ENCODE measurements at places on chromosomes 16 and 17.

DNA sequence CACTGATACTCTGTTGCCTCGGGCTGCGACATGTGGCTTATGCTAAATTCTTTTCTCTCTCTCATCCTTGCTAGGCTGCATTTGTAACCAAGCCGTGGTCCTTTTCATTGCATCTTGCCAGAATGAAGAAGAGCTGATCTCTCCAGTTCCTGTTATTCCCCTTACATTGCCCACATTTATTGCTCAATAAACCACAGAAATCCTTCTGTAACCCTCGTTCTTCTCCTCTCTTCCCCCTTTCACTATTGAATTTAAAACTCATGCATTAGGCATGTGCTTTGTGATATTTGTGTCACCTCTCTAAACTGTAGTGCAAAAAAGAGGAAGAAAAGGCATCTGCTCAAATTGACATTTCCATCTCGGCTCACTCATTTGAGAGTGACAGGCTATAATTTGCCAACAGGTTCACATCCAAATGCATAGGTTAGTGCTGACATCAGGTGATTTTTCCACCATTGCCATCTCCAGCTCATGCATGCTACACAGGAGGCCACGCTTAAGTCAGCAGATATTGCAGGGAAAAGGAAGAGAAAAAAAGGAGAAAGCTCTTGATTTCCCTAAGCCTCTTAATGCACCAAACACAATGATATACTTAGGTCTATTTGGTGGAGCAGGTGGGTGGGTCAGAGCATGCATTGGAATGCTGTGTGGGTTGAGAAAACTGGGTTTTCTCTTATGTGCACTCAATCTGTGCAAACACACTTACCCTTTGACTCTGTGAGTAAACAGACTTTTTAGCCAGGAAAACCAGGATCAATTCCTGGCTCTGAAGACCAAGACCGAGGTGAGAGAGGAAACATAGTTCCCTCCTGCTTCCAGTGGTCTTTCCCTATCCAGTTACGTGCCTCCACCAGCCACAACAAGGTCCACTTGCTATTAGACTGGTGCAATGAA lies 642.7 kb downstream of the HS3ST4 start:
- no peak for DNase-seq
- no peak overlapping the region for H3K27ac ChIP-seq
- H3K27me3 ChIP-seq = no peaks in the 10 kb centered on the region
- H3K4me1 ChIP-seq = no peaks in the 10 kb centered on the region
- H3K36me3 ChIP-seq = no peaks in the 10 kb centered on the region
- no peak overlapping the region for H3K4me3 ChIP-seq

GRCh38 chr17:7704601-7705268 lies at the start of gene EFNB3:
EFNB3 (plus strand) TSS chr17:7705202; CDS start chr17:7705599, 397 bp downstream.
- no peak for DNase-seq
- peak within 1 kb of the TSS; percentile 25 for H3K4me3 ChIP-seq
- H3K27me3 ChIP-seq = peaks cover 18% of the 10 kb centered on the region
- no peaks in the 10 kb centered on the region for H3K4me1 ChIP-seq

- H3K4me1 ChIP-seq = no peaks in the 10 kb centered on the region
- no peak overlapping the region for H3K27ac ChIP-seq
- no peaks in the 10 kb centered on the region for H3K36me3 ChIP-seq
- H3K27me3 ChIP-seq = no peaks in the 10 kb centered on the region
- no peak overlapping the region for H3K4me3 ChIP-seq
Observed at GRCh38 chr17:64729201-64729600, 67.1 kb upstream of the SMURF2 start.

DNA sequence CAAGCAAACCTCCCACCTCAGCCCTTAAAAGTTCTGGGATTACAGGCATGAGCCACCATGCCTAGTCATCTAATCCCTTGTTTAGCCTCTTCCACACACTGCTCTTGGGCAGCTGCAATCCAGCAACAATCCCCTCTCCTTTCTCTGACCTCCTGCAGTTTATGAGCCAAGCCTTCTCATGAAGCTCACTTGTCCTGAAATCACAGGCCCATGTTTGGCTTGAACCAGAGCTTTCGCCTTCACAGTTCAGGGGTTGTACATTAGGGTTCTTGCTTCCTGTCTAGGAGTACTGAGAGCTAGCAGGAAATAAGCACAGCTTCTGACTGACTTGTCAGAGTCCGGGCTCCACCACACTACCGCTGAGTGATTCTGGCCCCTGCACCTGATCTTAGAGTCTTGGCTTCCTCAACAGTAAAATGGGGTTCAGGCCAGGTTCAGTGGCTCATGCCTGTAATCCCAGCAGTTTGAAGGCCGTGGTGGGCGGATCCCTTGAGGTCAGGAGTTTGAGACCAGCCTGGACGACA lies 16.3 kb downstream of the ERAL1 start:
- H3K27ac ChIP-seq = no peak overlapping the region
- no peak overlapping the region for H3K4me3 ChIP-seq
- no peak for DNase-seq
- no peaks in the 10 kb centered on the region for H3K27me3 ChIP-seq

GRCh38 chr16:19094542-19095365 lies 19.0 kb upstream of the ITPRIPL2 start:
- H3K27me3 ChIP-seq = no peaks in the 10 kb centered on the region
- no peaks in the 10 kb centered on the region for H3K36me3 ChIP-seq
- no peak overlapping the region for H3K4me3 ChIP-seq
- no peaks in the 10 kb centered on the region for H3K4me1 ChIP-seq

DNA sequence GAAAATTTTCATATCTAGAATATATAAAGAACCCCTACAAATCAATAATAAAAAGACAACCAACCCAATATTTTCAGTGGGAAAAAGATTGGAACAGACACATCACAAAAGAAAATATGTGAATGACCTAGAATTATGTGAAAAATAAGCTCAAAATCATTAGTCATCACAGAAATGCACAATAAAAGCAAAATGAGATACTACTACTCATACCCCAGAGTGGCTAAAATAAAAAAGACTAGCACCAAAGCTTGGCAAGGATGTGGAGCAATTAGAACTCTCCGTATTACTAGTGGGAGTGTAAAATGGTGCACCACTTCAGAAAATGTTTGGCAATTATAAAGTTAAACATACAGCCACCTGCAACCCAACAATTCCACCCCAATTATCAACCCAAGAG lies 48.0 kb upstream of the CDH5 start:
- DNase-seq = no peak
- H3K27ac ChIP-seq = no peak overlapping the region
- H3K4me3 ChIP-seq = no peak overlapping the region
- no peaks in the 10 kb centered on the region for H3K27me3 ChIP-seq
- no peaks in the 10 kb centered on the region for H3K36me3 ChIP-seq

DNA sequence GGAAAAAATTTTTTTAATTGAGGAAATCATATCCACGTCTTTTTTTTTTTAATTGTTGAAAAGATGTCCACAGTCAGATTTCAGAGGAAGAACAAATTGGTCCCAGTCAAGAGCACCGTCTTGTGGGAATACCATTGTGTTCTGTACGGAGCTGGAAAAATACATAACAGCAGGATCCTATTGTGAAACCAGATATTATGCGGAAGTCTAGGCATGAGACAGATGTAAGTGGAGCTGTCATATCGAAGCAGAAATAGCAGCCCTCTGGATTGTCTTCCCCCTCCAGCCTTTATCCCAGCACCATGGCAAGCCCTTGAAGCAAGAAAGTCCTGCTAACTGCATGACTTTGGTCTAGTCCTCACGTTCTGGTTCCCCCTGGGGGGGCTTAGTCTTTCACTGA lies 391.6 kb upstream of the ASIC2 start:
- no peaks in the 10 kb centered on the region for H3K4me1 ChIP-seq
- no peak overlapping the region for H3K4me3 ChIP-seq
- H3K27me3 ChIP-seq = no peaks in the 10 kb centered on the region

GRCh38 chr16:405548-406506 lies 4.1 kb downstream of the DECR2 start:
- no peaks in the 10 kb centered on the region for H3K36me3 ChIP-seq
- no peak for DNase-seq
- no peaks in the 10 kb centered on the region for H3K27me3 ChIP-seq
- no peak overlapping the region for H3K4me3 ChIP-seq

DNA sequence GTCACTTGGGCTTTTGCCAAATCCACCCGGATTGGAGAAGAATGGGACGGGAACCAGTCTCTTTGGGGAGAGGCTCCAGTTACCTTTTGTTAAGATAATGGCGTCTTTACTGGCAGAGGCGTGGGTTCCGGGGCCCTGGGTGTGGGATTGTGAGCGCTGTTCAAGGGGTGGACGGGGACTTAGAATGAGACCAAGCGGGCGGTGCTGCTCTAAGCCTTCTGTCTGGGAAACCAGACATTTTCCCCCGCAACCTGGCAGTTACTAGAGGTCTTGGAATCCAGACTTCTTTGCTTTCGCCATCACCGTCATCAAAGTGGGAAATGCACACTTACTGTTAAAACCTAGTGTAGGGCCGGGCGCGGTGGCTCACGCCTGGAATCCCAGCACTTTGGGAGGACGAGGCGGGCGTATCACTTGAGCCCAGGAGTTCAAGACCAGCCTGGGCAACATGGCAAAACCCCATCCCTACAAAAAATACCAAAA lies 706 bp downstream of the TEN1 start:
- peak overlapping the region; percentile 94 for H3K27ac ChIP-seq
- H3K4me1 ChIP-seq = peaks cover 17% of the 10 kb centered on the region
- peak; percentile 56 for DNase-seq
- H3K36me3 ChIP-seq = no peaks in the 10 kb centered on the region
- peak overlapping the region; percentile 84 for H3K4me3 ChIP-seq

GRCh38 chr17:29255926-29256522 lies 9.4 kb downstream of the CRYBA1 start:
- no peak overlapping the region for H3K27ac ChIP-seq
- H3K27me3 ChIP-seq = no peaks in the 10 kb centered on the region
- H3K36me3 ChIP-seq = no peaks in the 10 kb centered on the region
- no peak overlapping the region for H3K4me3 ChIP-seq
- no peak for DNase-seq

GRCh38 chr17:28446716-28447395 lies 26.6 kb upstream of the SLC13A2 start:
- no peak overlapping the region for H3K4me3 ChIP-seq
- DNase-seq = no peak
- H3K27ac ChIP-seq = no peak overlapping the region
- H3K27me3 ChIP-seq = no peaks in the 10 kb centered on the region
- H3K36me3 ChIP-seq = no peaks in the 10 kb centered on the region

- H3K4me1 ChIP-seq = peaks cover 18% of the 10 kb centered on the region
- no peak overlapping the region for H3K27ac ChIP-seq
- H3K36me3 ChIP-seq = peaks cover 10% of the 10 kb centered on the region
- no peak overlapping the region for H3K4me3 ChIP-seq
Observed at GRCh38 chr17:73234736-73235135, 26.9 kb downstream of the CPSF4L start.

DNA sequence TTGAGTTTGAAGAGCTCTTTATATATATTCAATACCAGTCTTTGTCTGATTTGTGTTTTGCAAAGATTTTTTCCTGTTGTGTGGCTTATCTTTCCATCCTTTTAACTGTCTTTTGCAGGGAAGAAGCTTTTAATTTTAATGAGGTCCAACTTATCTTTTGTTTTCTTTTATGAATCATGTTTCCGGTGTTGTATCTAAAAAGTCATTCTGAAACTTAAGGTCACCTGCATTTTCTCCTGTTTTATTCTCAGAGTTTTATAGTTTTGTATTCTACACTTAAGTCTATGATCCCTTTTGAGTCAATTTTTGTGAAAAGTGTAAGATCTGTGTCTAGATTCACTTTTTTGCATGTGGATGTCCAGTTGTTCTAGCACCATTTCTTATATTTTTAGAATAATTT lies 24.6 kb upstream of the COX10 start:
- no peak for DNase-seq
- H3K4me3 ChIP-seq = no peak overlapping the region
- no peaks in the 10 kb centered on the region for H3K36me3 ChIP-seq
- no peaks in the 10 kb centered on the region for H3K4me1 ChIP-seq

DNA sequence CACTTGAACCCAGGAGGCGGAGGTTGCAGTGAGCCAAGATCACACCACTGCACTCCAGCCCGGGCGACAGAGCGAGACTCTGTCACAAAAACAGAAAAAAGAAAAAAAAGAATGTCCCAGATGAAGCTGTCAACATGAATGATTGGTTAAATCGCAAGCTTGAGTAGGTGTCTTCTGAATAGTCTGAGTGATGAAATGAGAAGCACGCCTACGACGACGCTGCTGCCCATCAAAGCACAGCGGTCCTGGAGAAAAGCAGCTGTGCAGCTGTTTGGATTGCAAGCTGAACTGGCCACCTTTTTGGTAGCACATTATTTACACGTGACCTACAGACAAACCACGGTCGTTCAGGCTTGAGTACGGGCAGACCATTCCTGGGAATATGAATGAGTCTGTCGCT lies 12.5 kb downstream of the ADCY9 start:
- H3K36me3 ChIP-seq = no peaks in the 10 kb centered on the region
- H3K27ac ChIP-seq = no peak overlapping the region
- no peak overlapping the region for H3K4me3 ChIP-seq
- no peak for DNase-seq
- H3K4me1 ChIP-seq = no peaks in the 10 kb centered on the region

- H3K27ac ChIP-seq = peak overlapping the region; percentile 50
- no peaks in the 10 kb centered on the region for H3K4me1 ChIP-seq
- DNase-seq = peak; percentile 47
- H3K27me3 ChIP-seq = no peaks in the 10 kb centered on the region
- no peak overlapping the region for H3K4me3 ChIP-seq
Observed at GRCh38 chr17:72501404-72502370, 380.9 kb downstream of the SOX9 start.

DNA sequence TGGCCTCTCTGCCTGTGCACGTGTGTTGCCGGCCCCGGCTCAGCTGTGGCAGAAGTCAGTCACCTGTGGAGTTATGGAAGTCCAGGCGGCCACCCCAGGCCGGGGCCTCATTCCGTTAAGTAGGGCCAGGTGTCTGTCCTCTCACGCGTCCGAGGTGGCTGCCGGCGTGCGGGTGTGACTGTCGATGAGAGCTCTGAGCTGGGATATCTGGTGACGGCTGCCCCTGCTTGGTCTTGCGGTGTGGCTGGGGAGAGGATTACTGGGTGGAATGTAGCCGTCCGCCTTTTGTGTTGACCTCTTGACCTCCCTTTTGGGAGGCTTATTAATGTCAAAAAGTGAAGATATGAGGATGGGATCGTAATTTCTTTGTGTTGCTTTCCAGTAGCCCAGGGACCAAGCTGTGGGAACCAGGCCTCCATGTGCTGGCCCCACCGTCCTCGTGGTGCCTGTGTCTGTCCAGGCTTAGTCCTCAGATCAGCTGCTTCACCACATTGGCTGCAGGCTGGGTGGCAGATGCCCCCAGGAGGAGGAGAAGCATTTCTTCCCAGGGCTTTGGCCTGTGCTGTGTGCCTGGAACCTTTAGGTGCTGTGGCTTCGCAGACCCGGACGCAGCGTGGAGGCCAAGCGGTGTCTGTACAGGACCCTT lies 23.0 kb upstream of the ZNF750 start:
- no peak overlapping the region for H3K27ac ChIP-seq
- H3K27me3 ChIP-seq = no peaks in the 10 kb centered on the region
- no peaks in the 10 kb centered on the region for H3K36me3 ChIP-seq
- H3K4me1 ChIP-seq = no peaks in the 10 kb centered on the region
- no peak for DNase-seq
- H3K4me3 ChIP-seq = no peak overlapping the region

- H3K36me3 ChIP-seq = no peaks in the 10 kb centered on the region
- peak; percentile 43 for DNase-seq
- H3K27me3 ChIP-seq = no peaks in the 10 kb centered on the region
Observed at GRCh38 chr16:54504372-54504771, 217.8 kb upstream of the IRX3 start.
